ENCODE measurements at places on chromosomes 7 and 10.

GRCh38 chr10:20776384-20777118 is 120.6 kb downstream of the NEBL start:
- no peak for DNase-seq

DNA sequence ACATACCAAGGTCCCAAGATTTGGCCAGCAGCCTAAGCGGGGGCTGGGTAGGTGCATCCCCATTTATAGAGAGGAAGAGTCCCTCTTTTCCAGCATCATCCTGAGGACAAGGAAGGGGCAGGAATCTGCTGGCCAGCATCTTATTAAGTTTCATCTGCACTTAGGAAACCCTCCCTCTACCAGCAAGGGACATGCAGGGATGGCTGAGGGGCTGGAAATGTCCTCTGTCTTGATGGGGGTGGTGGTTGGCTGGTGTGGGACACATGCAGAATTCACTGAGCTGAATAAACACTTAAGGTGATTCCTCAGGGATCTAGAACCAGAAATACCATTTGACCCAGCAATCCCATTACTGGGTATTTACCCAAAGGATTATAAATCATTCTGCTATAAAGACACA is 42.1 kb downstream of the NOD1 start:
- no peak for DNase-seq

GRCh38 chr10:70679498-70679897 is 7.2 kb downstream of the ADAMTS14 start:
- DNase-seq, result no peak

DNA sequence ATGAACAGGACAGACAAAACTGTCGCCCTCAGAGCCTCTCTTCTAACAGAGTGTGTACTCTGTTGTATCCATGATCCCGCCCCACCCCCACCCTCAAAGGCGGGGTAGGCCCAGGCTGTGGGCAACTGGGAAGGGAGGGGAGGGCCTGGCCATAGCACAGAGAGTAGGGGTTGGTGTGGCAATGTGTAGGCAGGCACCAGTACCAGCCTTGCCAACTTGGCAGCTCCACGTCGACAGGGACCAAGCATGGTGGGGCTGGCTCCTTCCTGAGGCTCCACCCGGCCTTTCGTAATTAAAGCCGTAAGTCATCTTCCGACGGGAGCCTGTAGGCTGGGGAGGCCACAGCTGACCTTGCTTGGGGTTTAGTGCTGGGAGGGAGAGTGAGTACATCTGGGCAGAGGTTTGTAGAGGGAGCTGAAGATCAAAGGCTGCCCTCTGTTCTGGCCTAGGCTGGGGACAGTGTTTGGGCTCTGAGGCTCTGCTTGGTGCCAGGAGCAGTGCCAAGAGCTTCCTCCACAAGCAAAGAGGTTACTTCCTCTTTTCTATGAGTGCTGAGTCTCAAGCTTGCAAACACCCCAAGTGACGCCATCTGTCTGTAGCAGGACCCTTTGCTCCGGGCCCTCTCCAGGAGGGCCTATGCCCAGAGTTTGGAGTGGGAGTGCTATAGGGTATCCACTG is 121.6 kb downstream of the C10orf105 start:
- DNase-seq, result no peak

- peak; percentile 23 for DNase-seq
Measured at GRCh38 chr7:14842523-14842922, 60.0 kb downstream of the DGKB start.

DNA sequence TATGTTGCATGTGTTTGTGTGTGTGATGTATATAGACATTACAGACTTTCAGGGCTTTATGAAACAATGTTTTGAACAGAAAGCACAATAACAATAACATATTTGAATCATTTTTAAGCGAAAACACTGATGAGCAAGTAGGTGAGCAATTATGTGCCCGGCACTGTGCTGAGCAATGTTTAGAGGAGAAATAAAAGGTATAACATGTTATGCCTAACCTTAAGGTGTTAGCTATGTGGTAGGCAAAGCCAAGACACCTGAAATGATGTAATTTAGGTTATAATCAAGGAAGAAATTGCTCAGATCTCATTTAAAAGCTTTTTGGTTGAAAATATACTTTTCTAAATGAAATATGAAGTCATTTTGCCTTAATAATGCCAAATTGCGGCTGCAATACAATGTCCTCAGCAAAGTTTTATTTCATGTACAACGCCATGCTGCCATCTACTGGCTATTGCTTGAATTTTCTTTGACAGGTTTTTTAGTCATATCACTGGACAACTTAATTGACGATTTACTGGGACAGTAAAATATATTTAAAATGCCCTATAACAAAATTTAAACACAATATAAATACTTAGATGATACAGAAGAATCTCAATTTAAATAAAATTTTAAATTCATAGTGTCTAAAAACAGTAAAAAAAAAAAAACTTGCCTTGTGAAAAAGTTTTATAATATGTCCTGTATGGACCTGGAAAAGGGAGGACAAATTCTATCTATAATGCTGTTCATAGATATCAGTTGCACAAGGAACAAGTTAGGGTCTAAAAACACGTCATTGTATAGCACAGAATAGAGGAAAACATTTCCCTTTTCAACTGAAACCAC is 131.1 kb upstream of the CDK1 start:
- DNase-seq, result peak; percentile 79

GRCh38 chr7:85213500-85213899 is 26.6 kb upstream of the SEMA3D start:
- no peak for DNase-seq

GRCh38 chr7:131890176-131890575 is 333.7 kb upstream of the PODXL start:
- no peak for DNase-seq

All from myocyte (in vitro differentiated cells).